GM23338 (cell line): ENCODE measurements at places on chromosomes 5 and 9. TPM values are rescaled to one million over a fixed set of nuclear protein-coding genes. Genes with fewer than 3 reads are reported as not detected.

Gene ZNF883
- polyA plus RNA-seq: 25.1 and 26.8 TPM in 2 replicates

DNA sequence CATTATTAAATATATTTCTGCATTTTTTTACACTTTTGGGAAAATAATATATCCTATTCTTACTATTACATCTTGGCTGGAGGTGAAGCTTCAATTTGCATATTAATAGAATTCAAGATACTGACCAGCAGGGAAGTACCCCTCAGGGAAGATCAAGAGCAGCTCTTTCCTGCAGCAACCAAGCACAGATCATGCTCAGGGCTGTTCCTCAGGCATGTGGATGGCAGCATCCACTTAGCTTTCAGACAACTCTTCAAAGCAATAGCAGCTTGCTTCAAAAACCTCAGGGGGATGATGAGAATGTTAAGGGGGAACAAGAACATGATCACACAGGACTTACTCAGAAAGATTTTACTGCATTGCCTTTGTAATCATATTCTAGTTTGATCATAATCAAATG is 731.8 kb downstream of the SEMA5A start:
- H3K36me3 ChIP-seq: no peaks in the 10 kb centered on the region
- no peak overlapping the region for H3K4me3 ChIP-seq
- DNase-seq: no peak

- no peak overlapping the region for H3K27ac ChIP-seq
- H3K27me3 ChIP-seq: no peaks in the 10 kb centered on the region
- H3K4me3 ChIP-seq: no peak overlapping the region
- H3K4me1 ChIP-seq: peaks cover 8% of the 10 kb centered on the region; the same call in 1 of the 2 replicates
- DNase-seq: no peak
Measured at GRCh38 chr9:17328331-17328730, 193.5 kb downstream of the CNTLN start.

Gene CYFIP2
- polyA plus RNA-seq: 54.1 and 58.9 TPM in 2 replicates

DNA sequence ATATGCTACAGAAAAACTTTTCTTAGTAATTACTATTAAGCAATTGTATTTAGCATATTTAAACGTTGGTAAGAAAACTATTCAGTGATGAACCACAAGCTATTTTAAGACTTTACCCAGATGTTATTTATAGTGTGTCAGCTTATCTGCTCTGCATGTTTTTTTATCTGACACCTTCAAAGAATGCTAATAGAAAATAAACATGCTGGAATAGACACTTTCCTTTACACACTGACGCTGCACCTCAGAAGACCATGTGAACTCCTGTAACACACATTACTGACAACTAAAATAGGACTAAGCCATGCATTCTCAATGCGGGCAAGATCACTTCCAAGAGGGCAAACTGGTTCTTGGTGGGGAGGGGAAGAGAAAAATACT is 38.3 kb downstream of the FNIP1 start:
- no peaks in the 10 kb centered on the region for H3K36me3 ChIP-seq
- no peak overlapping the region for H3K27ac ChIP-seq
- no peak overlapping the region for H3K4me3 ChIP-seq
- 0 out of 2 replicates have a peak, but pooled peaks cover 9% of the 10 kb centered on the region for H3K4me1 ChIP-seq
- no peak for DNase-seq

Gene NINJ1
- polyA plus RNA-seq: 33.3 and 36.3 TPM in 2 replicates

DNA sequence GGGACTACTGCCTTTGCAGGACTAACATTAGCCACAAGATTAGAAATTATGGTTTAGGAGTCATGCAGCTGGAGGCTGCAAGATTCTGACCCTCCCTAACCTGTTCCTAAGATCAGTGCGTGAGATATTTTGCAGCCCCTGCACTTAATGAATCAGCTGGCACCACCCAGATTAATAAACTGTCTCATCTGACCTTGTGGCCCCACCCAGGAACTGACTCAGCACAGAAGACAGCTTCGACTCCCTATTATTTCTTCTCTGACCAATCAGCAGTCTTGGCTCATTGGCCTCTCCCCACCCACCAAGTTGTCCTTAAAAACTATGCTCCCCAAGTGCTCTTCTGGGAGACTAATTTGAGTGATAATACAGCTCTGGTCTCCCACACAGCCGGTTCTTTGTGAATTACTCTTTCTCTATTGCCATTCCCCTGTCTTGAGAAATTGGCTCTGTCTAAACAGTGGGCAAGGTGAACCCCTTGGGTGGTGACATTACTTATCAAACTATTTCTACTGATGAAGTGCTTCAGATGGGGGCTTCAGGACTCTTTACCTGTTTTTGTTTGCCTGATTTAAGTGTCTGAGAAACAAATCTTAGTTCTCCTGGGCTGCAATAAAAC is 17.0 kb downstream of the CTSL start:
- no peak overlapping the region for H3K27ac ChIP-seq
- DNase-seq: no peak
- 0 out of 2 replicates have a peak, but pooled peaks cover 5% of the 10 kb centered on the region for H3K36me3 ChIP-seq

- no peak overlapping the region for H3K27ac ChIP-seq
- no peaks in the 10 kb centered on the region for H3K27me3 ChIP-seq
- no peak overlapping the region for H3K4me3 ChIP-seq
Measured at GRCh38 chr5:149837680-149838269, 106.8 kb downstream of the PDE6A start.
